ENCODE measurements at places on chromosomes 7 and 10.

DNA sequence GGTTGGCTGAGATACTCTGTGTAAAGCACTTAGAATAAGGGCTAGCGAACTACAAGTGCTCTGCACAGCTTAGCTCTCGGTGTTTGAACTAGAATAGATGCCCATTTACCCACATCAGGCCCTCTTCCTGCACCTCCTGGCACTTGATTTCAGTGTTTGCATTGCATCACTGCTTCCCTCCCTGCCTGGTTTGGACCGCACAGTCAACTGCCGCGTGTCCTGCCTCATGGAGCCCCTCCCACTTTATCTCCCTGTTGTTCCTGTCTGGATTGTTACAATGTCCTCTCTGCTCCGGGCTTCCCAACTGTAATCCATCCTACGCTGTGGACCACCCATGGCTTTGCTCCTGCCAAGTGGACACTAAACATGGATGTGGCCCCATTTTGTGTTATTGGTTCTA lies 2.3 kb downstream of the FAM107B start:
- no peak for DNase-seq

DNA sequence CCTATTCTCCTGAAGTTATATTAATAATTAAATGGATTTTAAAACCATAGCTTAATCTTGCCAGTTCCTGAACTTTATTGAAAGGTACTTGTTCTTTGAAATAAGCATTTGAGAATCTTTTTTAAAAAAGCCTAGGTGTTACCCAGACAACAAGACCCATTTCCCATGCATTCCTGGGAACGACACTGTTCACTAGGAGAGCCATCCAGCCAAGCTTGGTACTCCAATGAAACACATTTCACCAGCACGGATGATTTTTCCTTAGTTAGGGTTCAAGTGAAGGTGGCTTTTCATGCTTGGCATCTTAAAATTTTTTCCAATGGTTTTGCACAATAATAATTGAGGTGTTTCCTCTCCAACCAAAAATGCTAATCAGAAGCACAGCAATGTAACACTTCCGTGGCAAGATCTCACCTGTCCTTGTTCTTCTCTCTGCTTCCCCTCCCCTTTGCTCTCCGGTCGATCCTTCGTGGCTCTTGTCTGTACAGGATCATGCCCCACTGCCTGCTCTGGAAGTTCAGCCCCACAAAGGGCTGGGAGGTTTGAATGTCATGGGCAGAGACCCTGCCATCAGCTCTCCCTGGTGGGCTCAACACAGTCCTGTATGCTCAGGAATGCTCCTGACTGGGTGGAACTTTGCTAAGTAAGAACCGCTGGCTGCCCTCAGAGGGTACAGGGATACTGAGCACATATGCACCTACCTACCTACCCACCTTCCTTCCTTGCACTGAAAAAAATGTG lies 69.7 kb upstream of the AQP1 start:
- no peak for DNase-seq

- DNase-seq, result no peak
These were observed 126.6 kb downstream of the CCDC71L start for GRCh38 chr7:106534271-106534846.

DNA sequence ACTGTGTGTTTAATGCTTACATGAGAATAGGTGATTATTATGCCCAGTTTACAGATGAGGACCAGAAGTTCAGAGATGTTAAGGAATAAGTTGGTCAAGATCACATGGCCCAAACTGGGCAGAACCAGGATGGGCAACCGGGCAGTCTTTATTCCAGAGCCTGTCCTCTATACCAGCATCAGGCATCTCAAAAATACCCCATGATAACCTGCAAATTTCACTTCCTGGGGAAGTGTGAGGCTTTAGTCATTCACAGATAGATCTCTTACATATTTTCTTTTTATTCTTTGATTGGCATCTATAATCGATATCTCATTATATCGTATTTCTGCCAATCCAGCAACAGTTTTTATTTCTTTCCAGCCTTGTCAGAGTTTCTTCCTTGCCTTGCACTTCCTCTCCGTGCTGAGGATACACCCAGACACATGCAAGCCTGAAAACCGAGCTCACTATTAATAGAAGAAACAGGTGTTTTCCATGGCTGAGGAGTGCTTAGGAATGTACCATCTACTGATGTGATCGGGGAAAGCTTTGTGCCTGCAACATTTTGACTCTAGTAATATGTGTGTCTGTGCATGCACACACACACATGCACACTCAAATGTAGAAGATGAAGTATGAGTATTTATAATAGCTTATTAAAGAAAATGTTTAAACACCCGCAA lies 82.4 kb downstream of the CREM start:
- no peak for DNase-seq

GRCh38 chr10:82691211-82691610 lies 816.2 kb downstream of the NRG3 start:
- peak; percentile 85 for DNase-seq

- no peak for DNase-seq
These were observed 58.1 kb upstream of the TES start for GRCh38 chr7:116152276-116152675.
